CD4-positive, alpha-beta T cell treated with Interleukin-17A for 4 hours (primary cell): ENCODE measurements at places on chromosomes 13 and 19.

- no peak for DNase-seq
These were observed 25.2 kb upstream of the ZNF845 start for GRCh38 chr19:53308339-53308811.

DNA sequence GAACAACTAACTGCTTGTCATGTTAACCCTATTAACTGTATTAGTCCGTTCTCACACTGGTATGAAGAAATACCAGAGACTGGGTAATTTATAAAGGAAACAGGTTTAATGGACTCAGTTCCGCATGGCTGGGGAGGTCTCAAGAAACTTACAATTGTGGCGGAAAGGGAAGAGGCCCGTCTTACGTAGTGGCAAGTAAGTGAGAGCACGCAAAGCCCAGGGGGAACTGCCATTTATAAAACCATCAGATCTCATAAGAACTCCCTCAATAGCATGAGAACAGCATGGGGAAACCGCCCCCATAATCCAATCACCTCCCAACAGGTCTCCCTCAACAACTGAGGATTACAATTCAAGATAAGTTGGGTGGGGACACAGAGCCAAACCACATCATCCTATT, 34.7 kb downstream of the PHF11 start:
- DNase-seq, result no peak

DNA sequence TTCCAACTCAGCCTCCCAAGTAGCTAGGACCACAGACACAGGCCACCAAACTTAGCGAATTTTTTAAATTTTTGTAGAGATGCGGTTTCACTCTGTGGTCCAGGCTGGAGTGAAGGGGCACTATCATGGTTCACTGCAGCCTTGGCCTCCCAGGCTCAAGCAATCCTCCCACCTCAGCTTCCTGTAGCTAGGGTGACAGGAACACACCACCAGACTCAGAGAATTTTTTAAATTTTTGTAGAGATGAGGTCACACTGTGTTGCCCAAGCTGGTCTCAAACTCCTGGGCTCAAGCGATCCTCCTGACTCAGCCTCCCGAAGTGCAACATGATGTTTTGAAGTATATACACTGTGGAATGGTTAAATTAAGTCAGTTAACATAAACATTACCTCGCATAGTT, 263.6 kb downstream of the OXGR1 start:
- no peak for DNase-seq

- DNase-seq, result no peak
These were observed 233.9 kb downstream of the RGCC start for GRCh38 chr13:41691274-41691673.

DNA sequence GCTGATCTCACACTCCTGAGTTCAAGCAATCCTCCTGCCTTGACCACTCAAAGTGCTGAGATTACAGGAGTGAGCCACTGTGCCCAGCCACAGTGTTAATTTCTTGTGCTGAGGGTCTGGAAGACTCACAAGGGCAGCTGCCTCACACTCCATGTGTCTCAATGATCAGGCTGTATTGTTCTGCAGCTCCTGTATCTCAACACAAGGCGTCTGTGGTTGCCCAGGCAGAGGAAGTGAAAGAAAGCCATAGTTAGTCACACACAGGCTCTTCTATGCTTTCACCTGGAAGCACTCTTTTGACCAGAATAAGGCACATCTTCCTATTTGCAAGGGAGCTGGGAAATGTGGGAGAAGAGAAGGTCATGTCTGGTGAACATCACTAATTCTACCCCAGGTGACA, 107.3 kb upstream of the ZNF507 start:
- no peak for DNase-seq

DNA sequence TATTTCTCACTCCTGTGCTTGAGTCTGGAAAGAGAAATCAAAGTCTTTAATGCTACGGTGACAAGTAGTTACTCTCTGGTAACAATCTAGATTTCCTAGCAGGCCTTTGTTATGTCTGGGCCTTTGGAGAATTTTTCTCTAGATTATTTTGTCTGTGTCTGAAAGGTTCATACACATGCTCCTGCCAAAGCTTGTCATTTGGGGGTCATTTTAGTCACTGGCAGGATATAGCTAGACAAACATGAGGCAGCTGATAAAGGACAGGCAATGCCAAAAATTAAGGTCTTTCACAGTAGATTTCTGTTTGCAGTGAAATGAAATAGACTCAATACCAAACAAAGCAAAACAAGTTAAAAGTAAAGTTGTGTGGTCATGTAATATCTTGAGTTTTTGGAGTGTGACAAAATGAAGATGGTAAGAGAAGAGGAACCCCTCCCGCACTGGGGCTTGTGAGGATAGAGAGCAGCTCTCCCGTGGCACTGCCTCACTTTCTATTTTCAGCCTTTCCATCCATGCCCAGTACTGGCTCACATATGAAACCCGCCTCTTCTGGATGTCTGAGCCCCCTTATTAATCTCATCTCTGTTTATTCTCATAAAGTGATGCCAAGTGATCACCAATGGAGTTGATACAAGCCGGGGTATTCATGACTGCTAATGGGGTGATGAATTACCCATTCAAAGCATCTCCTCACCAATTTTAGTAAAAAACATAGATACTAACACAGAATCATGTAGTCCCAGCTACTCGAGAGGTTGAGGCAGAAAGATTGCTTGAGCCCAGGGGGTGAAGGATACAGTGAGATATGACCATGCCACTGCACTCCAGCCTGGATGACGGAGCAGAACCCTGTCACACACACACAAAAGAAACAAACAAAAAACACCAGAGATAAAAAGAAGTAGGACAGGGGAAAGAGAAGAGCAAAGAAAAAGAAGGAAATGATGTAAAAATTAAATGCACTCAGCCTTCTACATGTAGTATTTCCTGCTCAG, 389.3 kb downstream of the FGF14 start:
- DNase-seq, result no peak

DNA sequence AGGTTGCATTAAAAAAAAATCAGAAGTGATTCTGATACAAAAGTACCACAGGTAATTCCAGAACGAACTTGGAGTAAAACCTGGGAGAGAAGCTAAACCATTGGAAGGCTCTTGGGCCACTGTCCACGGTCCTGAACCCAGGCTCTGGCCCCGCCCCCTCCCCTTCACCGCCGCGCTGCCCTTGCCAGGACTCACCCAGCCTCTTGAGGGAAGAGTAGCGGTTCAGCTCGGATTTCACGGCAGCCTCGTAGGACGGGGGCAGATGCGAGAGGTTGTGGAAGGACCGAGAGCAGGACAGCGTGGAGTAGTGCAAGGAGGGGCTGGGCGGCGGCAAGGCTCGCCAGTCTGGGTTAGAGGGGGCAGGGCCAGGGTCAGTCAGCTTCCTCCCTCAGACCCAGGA, 5.7 kb downstream of the SHISA7 start:
- peak; percentile 36 for DNase-seq

DNA sequence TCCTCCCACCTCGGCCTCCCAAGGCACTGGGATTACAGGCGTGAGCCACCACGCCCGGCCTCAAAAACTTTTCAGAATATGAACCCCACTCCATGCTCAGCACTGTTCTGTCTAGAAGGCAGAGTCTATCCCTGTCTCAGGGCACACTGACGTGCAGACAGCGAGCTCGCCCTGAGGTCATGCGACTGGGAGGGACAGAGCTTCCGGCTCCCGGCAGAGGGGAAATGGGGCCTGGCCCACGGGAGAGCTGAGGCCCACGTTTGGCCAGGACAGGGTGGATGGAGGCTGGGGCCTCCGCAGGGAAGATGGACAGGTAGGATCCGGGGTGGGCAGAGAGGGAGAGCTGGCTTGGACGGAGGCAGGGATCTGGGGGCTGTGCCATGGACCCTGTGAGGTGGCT, 2.8 kb upstream of the AZU1 start:
- no peak for DNase-seq

- no peak for DNase-seq
These were observed 8.2 kb downstream of the PEPD start for GRCh38 chr19:33513424-33513823.

- no peak for DNase-seq
These were observed 83.4 kb downstream of the GPC6 start for GRCh38 chr13:93309886-93310523.

- DNase-seq, result no peak
These were observed 475 bp downstream of the MRPL57 start for GRCh38 chr13:21176982-21177284.

DNA sequence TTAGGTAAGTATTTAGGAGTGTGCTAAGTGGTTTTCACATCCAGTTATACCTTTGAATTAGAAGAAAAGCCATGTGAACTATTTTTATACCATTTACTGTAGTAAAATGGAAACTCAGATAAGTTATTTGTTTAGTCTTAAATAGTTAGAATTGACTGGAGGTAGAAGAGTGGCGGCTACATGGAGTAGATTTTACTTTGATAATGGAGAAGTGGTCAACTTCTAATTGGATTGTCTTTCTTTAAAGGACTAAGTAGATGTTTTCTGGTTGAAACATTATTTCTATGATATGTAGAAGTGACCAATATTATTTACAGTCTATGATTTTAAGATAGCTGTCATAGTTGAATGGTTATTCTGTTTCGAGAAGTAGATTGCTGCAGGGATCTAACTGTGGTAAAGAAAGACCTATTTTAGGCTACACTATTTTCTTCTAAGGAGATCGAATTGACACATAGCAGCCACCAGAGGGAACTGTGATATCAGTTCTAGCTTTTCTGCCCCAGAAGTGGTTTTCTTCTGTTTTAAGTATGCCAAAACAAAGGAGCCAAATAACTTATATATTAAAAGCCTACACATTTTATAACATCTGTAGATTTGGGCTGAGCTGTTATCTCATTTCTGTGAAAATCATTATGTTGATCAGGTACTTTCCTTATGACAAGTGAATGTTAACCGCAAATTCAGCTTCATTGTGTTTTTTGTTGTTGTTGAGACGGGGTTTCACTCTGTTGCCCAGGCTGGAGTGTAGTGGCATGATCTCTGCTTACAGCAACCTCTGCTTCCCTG, 26.1 kb downstream of the ZMYM2 start:
- DNase-seq, result no peak
